Osteocyte (in vitro differentiated cells): ENCODE measurements at places on chromosomes 11 and 22. TPM values are rescaled to one million over a fixed set of nuclear protein-coding genes. Genes with fewer than 3 reads are reported as not detected.

CCDC179 gene
- not detected in 2 replicates for total RNA-seq

TRIM51 gene
- total RNA-seq: not detected in 2 replicates

CABP4 gene
- 0.35 TPM in 1 of 2 replicates, not detected in the other for total RNA-seq

NDUFV1 gene
- 180 and 185 TPM in 2 replicates for total RNA-seq

EPS8L2 gene
- 32.4 and 39.3 TPM in 2 replicates for total RNA-seq

NXPE4 gene
- total RNA-seq: not detected in 2 replicates

OR2AT4 gene
- total RNA-seq: not detected in 2 replicates

FOLR3 gene
- total RNA-seq: not detected in 2 replicates
